ENCODE measurements at places on chromosomes 11 and 22. TPM values are rescaled to one million over a fixed set of nuclear protein-coding genes. Genes with fewer than 3 reads are reported as not detected.

The GTSE1 gene
- total RNA-seq: 39.7 TPM

The ARHGAP8 gene
- total RNA-seq: 2.7 TPM

The MISFA gene
- 1.0 TPM for total RNA-seq

The DEUP1 gene
- total RNA-seq: not detected

The C11orf87 gene
- total RNA-seq: not detected

The YPEL4 gene
- 0.17 TPM for total RNA-seq

The SMTNL1 gene
- not detected for total RNA-seq

The HSCB gene
- total RNA-seq: 12.7 TPM

The MYOD1 gene
- total RNA-seq: not detected

The CARS1 gene
- total RNA-seq: 128 TPM

The NRXN2 gene
- 0.35 TPM for total RNA-seq

The IL10RA gene
- total RNA-seq: 11.3 TPM

GRCh38 chr11:76752321-76753143 lies 30.6 kb upstream of the TSKU start:
- no peaks in the 10 kb centered on the region for H3K27me3 ChIP-seq
- H3K36me3 ChIP-seq: no peaks in the 10 kb centered on the region
- DNase-seq: no peak

- H3K27ac ChIP-seq: no peak overlapping the region
- H3K4me1 ChIP-seq: peaks cover 13% of the 10 kb centered on the region
- H3K36me3 ChIP-seq: peaks cover 2% of the 10 kb centered on the region
- no peaks in the 10 kb centered on the region for H3K27me3 ChIP-seq
Observed at GRCh38 chr11:12392672-12393071, 15.3 kb downstream of the PARVA start.

GRCh38 chr11:66542362-66542761 lies 3.5 kb downstream of the ZDHHC24 start:
- peaks cover 10% of the 10 kb centered on the region for H3K36me3 ChIP-seq
- no peak overlapping the region for H3K27ac ChIP-seq
- H3K4me3 ChIP-seq: no peak overlapping the region
- peaks cover 18% of the 10 kb centered on the region for H3K4me1 ChIP-seq
- DNase-seq: no peak

DNA sequence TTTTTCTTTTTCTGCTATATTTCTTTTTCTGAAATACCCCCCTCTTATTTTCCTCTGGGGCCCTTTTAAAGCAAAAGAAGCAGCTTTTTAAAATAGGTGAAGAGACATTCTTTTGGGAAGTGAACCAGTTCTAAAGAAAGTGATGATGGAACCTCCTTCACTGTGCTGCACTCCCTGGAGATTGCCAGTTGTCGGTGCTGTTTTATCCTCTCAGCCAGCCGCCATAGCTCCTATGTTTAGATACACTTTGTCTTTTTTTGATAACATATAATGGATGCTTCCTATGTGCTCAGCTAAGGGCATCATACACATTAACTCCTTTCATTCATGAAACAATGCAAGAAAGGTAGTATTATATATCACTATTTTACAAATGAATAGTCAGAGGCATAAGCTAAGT lies 14.0 kb downstream of the CFAP300 start:
- no peaks in the 10 kb centered on the region for H3K4me1 ChIP-seq
- peaks cover 12% of the 10 kb centered on the region for H3K27me3 ChIP-seq
- H3K27ac ChIP-seq: no peak overlapping the region
- H3K4me3 ChIP-seq: no peak overlapping the region

- peaks cover 45% of the 10 kb centered on the region for H3K4me1 ChIP-seq
- H3K4me3 ChIP-seq: peak overlapping the region; percentile 95
- peak overlapping the region; percentile 91 for H3K27ac ChIP-seq
Observed at GRCh38 chr11:59145534-59145933, 2.9 kb downstream of the FAM111A start.

GRCh38 chr11:6541356-6541755 lies 44.3 kb downstream of the DNHD1 start:
- no peaks in the 10 kb centered on the region for H3K4me1 ChIP-seq
- no peak overlapping the region for H3K4me3 ChIP-seq
- DNase-seq: no peak
- H3K36me3 ChIP-seq: peaks cover 11% of the 10 kb centered on the region

- DNase-seq: no peak
- H3K36me3 ChIP-seq: peaks cover 16% of the 10 kb centered on the region
- H3K27ac ChIP-seq: peak overlapping the region; percentile 90
- H3K4me3 ChIP-seq: peak overlapping the region; percentile 17
Observed at GRCh38 chr22:39953101-39953500, 7.1 kb upstream of the TMA7B start.

GRCh38 chr11:111499483-111499882 lies 12.7 kb downstream of the BTG4 start:
- H3K4me3 ChIP-seq: no peak overlapping the region
- no peaks in the 10 kb centered on the region for H3K4me1 ChIP-seq
- DNase-seq: no peak
- no peaks in the 10 kb centered on the region for H3K36me3 ChIP-seq

GRCh38 chr11:12508151-12508751 lies 130.9 kb downstream of the PARVA start:
- no peak overlapping the region for H3K4me3 ChIP-seq
- H3K27ac ChIP-seq: no peak overlapping the region
- no peaks in the 10 kb centered on the region for H3K27me3 ChIP-seq
- H3K4me1 ChIP-seq: no peaks in the 10 kb centered on the region

DNA sequence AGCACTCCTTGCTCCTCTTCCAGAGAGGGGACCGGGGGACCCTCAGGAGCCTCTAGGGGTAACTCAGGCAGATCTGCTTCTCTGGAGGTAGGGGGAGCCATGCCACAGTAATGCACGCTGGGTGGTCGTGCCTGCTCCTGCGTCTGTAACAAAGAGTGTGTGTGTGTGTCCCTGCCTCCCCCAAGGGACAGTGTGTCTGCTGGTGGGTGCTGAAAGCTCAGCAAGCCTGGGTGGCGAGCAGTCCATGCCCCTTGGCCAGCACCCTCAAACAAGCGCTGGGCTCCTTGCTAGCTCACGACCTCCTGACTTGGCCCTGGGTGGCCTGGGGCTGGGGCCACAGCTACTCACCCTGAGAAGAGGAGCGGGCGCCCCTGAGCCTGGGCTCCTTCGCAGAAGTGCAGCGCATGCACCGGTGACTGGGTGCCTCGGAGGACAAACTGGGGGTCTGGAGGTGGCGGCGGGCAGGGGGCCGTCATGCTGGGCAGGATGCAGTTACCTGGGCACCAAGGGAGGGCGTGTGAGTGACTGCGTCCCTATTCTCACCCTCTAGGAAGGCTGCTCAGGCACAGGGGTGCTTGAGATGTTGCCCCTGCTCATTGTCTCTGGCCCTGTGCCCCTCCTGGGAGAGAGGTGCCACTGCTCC lies 33.7 kb downstream of the GNB1L start:
- DNase-seq: no peak
- H3K36me3 ChIP-seq: no peaks in the 10 kb centered on the region
- H3K27ac ChIP-seq: no peak overlapping the region

GRCh38 chr11:95829580-95830259 lies 39.4 kb downstream of the CEP57 start:
- H3K4me1 ChIP-seq: peaks cover 12% of the 10 kb centered on the region
- peaks cover 36% of the 10 kb centered on the region for H3K36me3 ChIP-seq
- no peaks in the 10 kb centered on the region for H3K27me3 ChIP-seq

DNA sequence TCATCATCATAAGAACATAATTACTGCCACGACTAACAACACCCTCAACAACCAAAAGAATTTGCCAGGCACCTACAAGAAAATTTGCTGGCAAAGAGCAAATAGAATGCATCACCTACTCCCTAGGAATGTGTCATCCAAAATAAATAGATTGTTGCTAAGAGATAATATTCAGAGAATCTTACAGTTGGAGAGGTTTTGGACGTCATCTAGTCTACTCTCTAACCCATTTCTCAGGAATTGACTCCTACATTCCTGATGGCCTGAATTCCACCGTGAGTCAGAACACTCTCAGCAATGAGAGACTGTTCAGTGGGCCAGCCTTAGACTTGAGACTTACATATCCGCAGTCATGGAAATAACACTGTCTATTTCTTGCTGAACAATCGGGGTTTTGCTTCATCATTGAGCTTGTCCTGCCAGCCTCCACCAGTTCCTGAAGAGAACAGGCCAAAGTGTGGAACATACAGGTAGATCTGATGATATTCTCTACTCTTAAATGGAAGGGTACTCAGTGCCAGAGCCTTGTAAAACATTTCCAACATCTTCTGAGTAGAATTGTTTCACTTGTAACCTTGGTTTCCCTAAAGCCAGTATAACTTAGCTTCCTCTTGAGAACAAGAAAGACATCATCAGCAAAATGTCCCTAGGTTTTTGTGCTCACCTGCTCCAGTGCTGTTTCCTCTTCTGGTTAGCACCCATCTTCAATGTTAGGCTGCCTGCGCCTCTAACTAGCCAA lies 8.3 kb downstream of the KIRREL3 start:
- DNase-seq: no peak
- H3K27ac ChIP-seq: no peak overlapping the region
- no peak overlapping the region for H3K4me3 ChIP-seq
- H3K4me1 ChIP-seq: no peaks in the 10 kb centered on the region
- no peaks in the 10 kb centered on the region for H3K36me3 ChIP-seq

DNA sequence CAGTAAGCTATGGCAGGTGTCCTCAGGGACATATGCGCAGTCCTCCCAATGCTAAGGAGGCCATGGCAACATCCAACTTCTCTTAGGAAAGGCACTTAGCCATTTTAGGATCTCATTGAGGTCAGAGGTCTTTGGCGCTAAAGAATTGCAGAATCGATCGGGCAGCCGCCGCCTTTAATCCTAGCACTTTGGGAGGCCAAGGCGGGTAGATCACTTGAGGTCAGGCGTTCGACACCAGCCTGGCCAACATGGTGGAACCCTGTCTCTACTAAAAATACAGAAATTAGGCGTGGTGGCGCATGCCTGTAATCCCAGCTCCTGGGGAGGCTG lies 1.2 kb upstream of the CHID1 start:
- peaks cover 24% of the 10 kb centered on the region for H3K4me1 ChIP-seq
- H3K27ac ChIP-seq: peak overlapping the region; percentile 65
- no peaks in the 10 kb centered on the region for H3K27me3 ChIP-seq
- DNase-seq: no peak
- no peaks in the 10 kb centered on the region for H3K36me3 ChIP-seq

- peaks cover 8% of the 10 kb centered on the region for H3K4me1 ChIP-seq
- no peak overlapping the region for H3K4me3 ChIP-seq
- no peak for DNase-seq
- H3K27ac ChIP-seq: peak overlapping the region; percentile 47
- no peaks in the 10 kb centered on the region for H3K27me3 ChIP-seq
Observed at GRCh38 chr11:123504401-123504800, 74.3 kb downstream of the GRAMD1B start.

- H3K27ac ChIP-seq: no peak overlapping the region
- no peak overlapping the region for H3K4me3 ChIP-seq
- H3K4me1 ChIP-seq: no peaks in the 10 kb centered on the region
- H3K36me3 ChIP-seq: no peaks in the 10 kb centered on the region
- peaks cover 9% of the 10 kb centered on the region for H3K27me3 ChIP-seq
- peak; percentile 39 for DNase-seq
Observed at GRCh38 chr11:60130496-60130895, 42.0 kb downstream of the MS4A2 start.

- DNase-seq: peak; percentile 2
- H3K27ac ChIP-seq: no peak overlapping the region
- peaks cover 16% of the 10 kb centered on the region for H3K27me3 ChIP-seq
Observed at GRCh38 chr11:1140642-1141490, 16.9 kb upstream of the MUC5AC start.

DNA sequence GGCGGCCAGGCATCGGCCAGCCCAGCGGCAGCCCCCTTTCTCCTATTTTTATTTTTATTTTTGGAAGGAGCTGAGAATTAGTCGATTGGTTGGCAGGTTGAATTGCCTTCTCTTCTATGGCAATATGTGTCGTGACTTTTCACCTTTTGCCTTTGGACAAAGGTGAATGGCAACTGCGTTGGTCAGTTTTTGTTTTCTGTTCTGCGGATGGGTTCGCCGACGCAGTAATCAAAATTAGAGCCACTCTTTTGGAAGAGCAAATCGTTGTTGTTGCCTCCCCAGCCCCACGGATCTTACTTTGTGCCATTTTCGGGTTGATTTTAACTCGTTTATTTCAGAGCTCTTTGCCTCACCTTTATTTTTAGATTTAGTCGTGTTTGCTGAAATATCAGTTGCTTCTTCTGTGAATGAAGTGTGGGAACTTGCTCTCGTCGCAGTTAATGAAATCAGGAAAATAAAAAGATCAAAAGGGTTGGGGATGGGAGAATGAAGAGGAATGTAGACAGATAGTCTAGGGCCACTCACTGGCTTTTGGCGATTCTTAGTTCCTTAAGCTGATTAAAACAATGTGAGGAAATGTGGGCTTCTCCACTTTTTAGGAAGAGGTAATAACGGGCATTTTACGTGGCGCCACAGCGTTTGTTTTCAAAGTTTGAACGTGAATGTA lies 1.6 kb downstream of the CECR2 start:
- no peaks in the 10 kb centered on the region for H3K36me3 ChIP-seq
- no peak overlapping the region for H3K27ac ChIP-seq
- peak overlapping the region; percentile 30 for H3K4me3 ChIP-seq
- no peak for DNase-seq
- H3K27me3 ChIP-seq: peaks cover 47% of the 10 kb centered on the region

- no peak overlapping the region for H3K4me3 ChIP-seq
- no peaks in the 10 kb centered on the region for H3K36me3 ChIP-seq
- H3K4me1 ChIP-seq: peaks cover 8% of the 10 kb centered on the region
- no peaks in the 10 kb centered on the region for H3K27me3 ChIP-seq
- H3K27ac ChIP-seq: no peak overlapping the region
Observed at GRCh38 chr11:11035331-11035730, 177.5 kb upstream of the ZBED5 start.

DNA sequence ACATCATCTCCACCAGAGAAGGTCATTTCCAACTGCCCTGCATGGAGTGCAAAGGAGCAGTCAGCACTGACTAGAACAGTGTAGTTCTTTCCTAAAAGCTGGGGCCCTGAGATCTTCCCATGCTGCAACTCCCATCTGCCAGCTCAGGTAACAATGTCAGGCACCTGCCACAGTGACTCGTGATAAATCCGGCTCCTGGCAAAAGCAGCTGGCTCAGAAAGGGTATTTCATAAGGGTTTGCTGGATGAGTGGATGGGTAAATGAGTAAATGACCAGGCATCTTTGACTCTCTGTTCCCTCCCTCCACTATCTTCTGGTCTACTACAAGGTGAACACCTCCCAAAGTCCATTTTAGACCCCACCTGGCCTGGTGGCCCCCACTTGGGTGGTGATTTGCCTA lies 403.6 kb downstream of the NXPE2 start:
- no peak overlapping the region for H3K27ac ChIP-seq
- no peaks in the 10 kb centered on the region for H3K36me3 ChIP-seq
- no peak overlapping the region for H3K4me3 ChIP-seq
- no peaks in the 10 kb centered on the region for H3K4me1 ChIP-seq
- H3K27me3 ChIP-seq: peaks cover under 1% of the 10 kb centered on the region
- DNase-seq: no peak

DNA sequence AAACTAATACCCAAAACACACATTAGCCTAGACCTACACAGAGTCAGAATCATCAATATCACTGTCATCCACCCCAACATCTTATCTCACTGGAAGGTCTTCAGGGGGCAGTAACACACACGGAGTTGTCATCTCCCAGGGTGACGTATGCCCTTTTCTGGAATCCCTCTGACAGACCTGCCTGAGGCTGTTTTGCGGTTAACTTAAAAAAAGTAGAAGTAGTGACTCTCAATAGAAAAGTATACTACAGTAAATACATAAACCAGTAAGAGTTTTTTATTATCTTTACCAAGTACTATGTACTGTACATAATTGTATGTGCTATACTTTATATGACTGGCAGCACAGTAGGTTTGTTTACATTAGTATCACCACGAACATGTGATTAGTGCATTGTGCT lies 80.5 kb downstream of the PGR start:
- no peak overlapping the region for H3K27ac ChIP-seq
- no peak for DNase-seq
- H3K4me1 ChIP-seq: no peaks in the 10 kb centered on the region
- no peak overlapping the region for H3K4me3 ChIP-seq

GRCh38 chr11:27405134-27405533 lies 42.1 kb upstream of the CCDC34 start:
- no peaks in the 10 kb centered on the region for H3K36me3 ChIP-seq
- no peak for DNase-seq
- H3K27me3 ChIP-seq: peaks cover 3% of the 10 kb centered on the region
- H3K27ac ChIP-seq: no peak overlapping the region
- H3K4me1 ChIP-seq: no peaks in the 10 kb centered on the region
